Hepatocyte (in vitro differentiated cells): ENCODE measurements at places on chromosomes 6 and 20.

- peak; percentile 73 for DNase-seq
These were observed 790 bp downstream of the NEDD9 start for GRCh38 chr6:11231564-11232192.

- no peak for DNase-seq
These were observed 3.3 kb downstream of the MUCL3 start for GRCh38 chr6:30944051-30944450.

DNA sequence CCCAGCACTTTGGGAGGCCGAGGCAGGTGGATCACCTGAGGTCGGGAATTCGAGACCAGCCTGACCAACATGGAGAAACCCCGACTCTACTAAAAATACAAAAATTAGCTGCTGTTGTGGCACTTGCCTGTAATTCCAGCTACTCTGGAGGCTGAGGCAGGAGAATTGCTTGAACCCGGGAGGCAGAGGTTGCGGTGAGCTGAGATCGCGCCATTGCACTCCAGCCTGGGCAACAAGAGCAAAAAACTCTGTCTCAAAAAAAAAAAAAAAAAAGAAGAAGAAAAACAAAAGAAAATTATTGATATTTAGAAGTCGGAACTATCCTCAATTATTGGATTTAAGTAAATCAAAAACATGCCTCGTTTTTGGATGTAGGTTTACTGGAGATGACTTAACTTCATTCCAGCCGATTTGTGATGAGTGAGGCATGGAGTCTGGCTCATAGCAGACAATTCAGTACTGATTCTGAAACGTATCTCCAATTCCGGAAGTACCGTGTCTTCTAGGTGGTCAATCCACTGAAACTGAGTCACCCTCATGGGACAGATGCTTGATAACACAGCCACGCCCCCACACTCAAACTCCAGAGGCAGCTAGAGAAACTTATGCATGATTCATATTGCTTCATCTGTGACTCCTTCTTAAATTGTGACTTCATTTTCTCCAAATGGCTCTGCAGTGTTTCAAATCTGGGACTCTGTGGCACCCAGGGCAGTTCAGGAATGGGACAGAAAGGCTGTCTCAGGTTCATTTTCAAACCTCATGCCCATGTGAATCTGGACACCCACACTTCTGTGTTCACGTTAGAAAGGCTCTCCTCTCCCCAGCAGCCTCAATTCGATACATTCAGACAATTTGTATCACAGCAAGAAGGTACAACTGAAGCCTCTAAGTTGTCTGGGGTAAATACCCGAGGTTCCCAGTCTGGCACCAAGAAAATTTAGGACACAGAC, 110.4 kb upstream of the ARMC2 start:
- DNase-seq, result peak; percentile 77

DNA sequence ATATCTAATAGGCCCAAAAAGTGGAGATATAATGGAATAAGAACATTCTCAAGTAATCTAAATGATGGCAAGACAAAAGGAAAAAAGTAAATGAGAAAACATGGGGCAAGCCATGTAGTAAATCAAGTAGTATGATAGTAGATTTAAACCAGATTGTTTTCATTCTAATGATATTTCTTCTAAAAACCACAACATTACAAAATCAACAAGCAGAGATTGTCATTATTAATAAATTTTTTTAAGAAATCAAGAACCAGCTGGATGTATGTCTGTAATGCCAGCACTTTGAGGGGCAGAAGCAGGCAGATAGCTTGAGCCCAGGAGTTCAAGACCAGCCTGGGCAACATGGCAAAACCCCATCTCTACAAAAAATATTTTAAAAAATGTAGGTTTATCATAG, 155.0 kb downstream of the RNGTT start:
- no peak for DNase-seq

- DNase-seq, result no peak
These were observed 242.9 kb downstream of the NRN1 start for GRCh38 chr6:5763871-5764270.

GRCh38 chr6:52403627-52404026, 16.5 kb upstream of the EFHC1 start:
- no peak for DNase-seq

DNA sequence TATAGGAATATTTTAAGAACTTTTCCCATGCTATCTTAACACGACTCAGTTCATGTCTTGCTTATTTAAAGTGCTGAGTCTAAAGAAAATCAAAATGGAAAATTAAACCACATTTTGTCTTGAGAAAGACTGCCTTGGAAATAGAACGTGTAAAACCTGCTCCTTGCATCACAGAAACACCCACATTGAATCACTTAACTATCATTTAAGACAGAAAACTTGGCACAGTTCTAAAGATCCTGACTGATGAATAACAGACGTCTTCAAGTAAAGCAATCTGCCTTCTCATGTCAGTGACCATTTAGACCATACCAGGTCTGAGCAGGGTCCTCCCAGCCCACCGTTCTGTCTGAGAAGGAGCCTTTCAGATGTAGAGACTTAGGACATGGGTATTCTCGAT, 7.4 kb downstream of the PERP start:
- DNase-seq, result peak; percentile 34

GRCh38 chr20:57361517-57361916, 10.5 kb downstream of the RAE1 start:
- no peak for DNase-seq

DNA sequence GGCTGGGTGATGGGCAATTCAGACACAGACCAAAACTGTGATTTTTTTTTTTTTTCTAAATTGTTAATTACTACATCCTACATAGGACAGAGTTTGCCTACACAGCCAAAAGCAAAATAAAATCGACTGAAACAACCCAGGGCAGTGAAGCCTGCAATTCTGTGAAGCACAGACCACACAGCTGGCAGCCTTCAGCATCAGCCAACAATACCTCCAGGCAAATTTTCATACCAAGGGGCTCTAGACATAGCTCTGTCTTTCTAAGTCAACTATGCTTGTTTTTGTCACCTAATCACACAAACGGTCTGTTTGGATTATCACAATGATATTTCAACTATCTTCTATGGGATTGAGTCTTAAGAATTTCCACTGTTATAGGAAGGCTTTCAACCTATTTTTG, 17.6 kb downstream of the RMND1 start:
- no peak for DNase-seq

- DNase-seq, result no peak
These were observed 281.5 kb upstream of the QKI start for GRCh38 chr6:163133017-163133416.

DNA sequence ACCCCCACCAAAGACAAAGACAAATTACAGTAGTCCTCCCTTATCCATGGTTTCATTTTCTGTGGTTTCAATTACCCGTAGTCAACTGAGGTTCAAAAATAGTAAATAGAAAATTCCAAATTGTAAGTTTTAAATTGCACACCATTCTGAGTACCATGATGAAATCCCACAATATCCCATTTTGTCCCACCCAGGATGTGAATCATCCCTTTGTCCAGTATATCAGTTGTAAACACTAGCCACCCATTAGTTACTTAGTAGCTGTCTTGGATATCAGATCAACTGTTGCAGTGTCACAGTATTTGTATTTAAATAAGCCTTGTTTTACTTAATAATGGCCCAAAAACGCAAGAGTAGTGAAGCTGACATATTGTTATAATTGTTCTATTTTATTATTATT, 364.0 kb upstream of the ARID1B start:
- DNase-seq, result no peak

GRCh38 chr20:58098571-58098970, 129.9 kb downstream of the ANKRD60 start:
- DNase-seq, result no peak
